ENCODE measurements at places on chromosomes 6 and 20.
A peak's percentile ranks its signal among the peaks of the same experiment; 100 is the strongest.

- peak; percentile 49 for DNase-seq
Observed at GRCh38 chr6:11224252-11224965, 8.1 kb downstream of the NEDD9 start.

- DNase-seq, result no peak
Observed at GRCh38 chr6:108165714-108166663, at the start of gene NR2E1. NR2E1 (plus strand) TSS chr6:108166022; CDS start chr6:108166766, 744 bp downstream.

- DNase-seq, result no peak
Observed at GRCh38 chr20:9200620-9201019, 131.7 kb downstream of the PLCB4 start.

GRCh38 chr6:137282254-137282653 is 63.1 kb upstream of the IFNGR1 start:
- no peak for DNase-seq

DNA sequence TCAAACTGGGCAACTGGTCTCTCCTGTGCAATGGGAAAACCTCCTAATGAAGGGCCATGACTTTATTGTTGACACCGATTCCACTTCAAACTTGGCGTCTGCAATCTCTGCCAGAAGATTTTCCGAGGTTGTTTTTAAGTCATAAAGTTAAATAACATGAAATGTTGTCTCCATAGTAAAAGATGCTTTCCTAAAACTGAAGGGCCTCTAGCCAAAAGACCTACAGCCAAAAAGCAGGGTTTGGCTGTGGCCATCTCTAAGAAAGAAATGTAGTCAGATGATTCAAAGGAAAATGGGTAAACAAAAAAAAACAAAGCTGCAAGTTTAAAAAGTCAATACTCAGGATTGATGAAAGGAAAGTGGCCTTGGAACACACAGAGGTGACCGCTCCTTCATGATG is 14.1 kb downstream of the CD93 start:
- no peak for DNase-seq

- DNase-seq, result peak; percentile 76
Observed at GRCh38 chr6:166415306-166415705, 32.6 kb upstream of the MPC1 start.

DNA sequence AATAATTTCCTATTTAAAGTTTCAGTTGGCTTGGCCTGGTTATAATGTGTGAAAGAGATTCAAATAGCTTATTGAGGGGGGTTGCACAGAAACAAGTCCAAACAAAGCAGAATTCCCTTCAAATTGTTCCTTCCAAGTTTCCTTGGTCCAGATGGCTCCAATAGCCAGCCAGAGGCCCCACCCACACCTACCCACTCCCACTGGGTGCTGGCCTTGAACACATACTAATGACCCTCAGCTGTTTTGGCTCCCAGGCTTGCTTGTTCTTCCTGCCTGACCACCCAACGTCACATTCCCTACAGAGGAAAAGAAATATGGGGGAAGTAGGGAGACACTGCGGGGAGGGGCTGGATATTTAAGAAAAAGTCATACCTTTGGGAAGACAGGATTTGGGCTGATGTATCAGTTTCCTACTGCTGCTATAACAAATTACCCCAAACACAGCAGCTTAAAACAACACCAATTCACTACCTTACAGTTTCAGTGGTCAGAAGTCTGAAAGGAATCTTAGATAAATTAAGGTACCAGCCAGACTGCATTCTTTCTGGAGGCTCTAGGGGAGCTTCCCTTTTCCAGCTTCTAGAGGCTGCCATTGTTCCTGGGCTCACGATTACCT is 95.7 kb downstream of the COL21A1 start:
- no peak for DNase-seq

DNA sequence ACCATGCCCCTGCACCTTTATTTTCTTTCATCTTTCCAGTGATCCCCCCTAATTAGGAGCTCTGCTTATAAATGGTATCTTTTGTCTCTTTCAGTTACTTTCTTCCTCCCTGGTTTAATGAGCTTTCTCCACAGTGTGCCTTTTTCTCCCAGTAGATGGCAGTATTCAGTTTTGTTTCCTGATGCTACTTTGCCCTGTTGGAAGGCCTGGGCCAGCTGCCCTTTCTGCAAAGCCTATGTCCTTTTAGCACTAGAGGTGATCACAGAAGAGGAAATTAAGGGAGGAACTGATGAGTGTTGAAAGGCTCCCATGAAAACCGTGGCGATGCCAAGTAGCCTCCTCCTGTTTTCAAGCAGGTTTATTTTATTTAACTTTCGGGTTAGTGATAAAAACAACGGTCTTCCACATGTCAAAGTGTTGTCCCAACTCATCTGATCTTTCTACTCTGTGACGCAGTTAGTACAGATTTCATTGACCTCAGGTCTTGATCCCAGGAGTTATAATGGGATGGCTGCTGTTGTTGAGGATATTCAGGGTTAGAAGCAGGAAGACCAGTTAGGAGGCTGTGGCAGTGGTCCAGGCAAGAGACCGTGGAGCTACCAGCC is 184.2 kb upstream of the BMP2 start:
- no peak for DNase-seq

DNA sequence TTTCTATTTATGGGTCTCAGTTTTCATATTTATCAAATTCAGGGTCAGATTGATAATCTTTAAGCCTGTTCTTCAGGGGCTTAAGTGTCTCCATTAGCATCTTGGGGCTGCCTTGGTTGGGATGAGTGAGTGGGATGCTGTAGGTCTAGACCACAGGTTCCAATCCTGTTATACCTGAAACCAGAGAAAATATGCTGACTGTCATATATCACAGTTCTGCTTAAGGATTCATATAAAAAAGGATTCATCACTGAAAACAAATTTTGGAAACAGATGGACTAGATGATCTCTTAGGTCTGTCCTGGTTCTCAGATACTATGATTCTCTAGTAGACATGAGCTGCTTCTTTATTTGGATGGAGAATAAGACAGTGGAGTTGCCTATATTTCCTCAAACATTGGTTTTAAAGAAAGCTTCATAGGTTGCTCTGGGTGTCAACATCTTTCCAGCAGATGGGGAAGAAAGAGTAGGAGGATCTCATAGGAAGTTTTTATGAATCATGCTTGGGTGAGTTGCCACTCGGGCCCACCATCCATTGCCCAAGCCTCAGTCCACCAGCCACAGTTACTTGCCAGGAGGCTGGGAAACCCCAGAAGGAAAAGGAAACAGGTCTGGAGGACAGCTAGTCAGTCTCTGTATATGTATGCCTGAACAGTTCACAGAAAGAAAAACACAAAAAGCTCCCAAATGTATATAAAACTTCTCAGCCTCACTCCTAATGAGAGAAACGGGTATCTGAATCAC is 42.9 kb upstream of the MAP7 start:
- DNase-seq, result no peak

GRCh38 chr6:45657226-45657625 is 279.5 kb upstream of the SUPT3H start:
- no peak for DNase-seq

DNA sequence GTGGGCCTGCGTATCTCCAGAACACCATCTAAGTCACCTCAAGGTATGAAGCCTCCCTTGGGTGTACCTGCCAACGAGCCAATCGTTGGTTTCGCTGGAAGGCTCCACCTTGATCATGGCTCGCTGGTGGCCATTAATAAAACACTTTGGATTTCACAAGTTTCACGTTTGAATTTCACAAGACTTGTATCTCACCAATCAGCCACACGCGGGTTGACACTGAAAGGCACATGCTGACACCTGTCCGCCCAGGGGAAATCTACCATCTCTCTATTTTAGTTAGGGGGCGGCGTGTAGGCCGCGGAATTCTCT is 586 bp upstream of the HMGA1 start:
- peak; percentile 60 for DNase-seq

DNA sequence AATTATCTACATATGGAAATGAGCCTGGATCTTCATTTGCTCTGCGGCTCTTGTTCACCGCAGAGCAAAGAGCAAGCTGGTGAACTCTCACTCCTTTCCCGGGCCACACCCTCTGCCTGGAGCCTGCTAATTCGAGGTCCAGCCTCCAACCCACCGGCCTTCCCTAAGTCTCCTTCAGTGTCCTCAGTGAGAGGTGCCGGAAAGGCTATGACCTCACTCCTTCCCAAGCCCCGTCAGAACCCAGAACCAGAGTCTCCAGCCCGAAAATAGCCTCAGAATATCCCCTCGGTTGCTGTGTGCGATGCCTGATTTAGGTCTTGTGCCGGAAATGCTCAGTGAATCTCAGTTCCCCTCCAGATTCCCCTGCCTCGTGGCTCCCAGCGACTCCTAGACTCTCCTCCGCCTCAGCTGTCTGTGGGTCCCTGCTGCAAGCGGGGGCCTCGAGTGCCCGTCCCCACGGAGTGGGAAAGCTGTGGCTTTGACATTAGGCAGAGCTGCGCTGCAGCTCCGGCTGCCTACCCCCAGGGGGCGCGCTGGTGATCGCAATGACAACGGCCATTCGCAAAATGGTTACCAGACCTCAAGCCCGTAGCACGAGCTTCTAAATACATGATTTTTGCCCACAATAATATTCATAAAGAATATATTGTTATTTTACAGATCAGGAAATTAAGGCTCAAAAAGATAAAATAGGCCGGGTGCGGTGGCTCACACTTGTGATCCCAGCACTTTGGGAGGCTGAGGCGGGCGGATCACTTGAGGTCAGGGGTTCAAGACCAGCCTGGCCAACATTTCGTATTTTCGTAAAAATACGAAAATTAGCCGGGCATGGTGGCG is 4.1 kb upstream of the BNIP5 start:
- peak; percentile 81 for DNase-seq

GRCh38 chr20:62306414-62307187 is 3.8 kb downstream of the ADRM1 start:
- DNase-seq, result no peak

DNA sequence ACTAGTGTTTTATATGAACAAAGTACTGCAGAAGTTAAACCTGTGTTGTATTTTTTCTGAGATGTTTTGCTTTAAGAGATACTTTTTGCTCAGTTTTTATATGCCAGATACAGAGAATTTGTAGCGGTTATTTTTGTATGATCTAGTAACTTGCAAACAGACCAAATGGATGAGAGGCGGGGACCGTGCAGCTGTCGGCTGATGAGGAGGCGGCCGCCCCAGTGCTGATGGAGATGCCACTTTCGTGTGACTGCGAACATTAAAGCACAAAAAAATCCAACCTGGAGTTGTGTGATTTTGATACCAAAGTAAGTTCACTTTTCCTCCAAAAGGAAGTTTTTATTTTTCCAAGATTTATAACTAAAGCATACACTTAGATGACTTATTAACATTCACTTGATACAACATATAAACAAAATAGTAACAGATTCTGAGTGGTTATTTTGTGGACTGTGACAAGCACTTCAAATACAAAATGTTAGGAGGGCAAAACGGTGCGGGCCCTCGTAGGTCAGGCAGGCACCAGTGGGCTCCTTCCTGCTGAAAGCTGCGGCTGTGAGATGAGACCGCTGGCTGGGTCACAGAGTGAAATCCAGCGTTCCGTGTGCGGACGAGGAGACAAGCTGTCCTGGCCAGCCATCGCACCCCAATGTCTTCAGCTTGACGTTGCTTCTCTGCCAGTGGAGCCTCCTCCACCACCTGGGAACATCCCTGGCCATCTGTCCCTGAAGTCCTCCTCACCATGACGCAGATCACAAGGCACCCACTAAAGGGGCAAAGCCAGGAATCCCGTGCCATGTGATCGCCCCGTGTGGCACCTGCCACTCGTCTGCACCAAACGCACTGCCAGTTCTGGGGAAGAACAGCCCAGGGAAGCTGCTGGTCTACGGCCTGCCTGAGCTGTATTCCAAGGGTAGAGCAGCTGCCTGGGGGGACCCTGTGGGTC is 4.0 kb upstream of the OGFR start:
- DNase-seq, result no peak

DNA sequence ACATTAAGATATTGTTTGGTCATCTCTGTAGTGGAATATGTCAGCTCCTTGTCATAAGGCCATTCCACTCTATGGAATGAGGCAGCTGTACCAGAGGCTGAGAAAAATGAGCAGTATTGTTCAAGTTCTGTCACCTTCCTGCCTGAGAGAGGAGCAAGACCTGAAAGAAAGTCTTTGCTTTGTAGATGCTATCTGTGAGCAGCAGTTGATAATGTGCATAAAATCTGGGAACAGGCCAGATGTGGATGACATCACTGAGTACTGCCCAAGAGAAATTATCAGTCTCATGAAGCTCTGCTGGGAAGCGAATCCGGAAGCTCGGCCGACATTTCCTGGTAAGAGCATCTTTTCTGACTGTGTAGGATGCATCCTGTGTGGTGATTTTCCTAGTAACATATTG is 16.8 kb downstream of the RIPK1 start:
- DNase-seq, result no peak

- DNase-seq, result no peak
Observed at GRCh38 chr6:54361188-54361587, 52.9 kb downstream of the TINAG start.

GRCh38 chr6:107576852-107577251 is 86.9 kb downstream of the SOBP start:
- no peak for DNase-seq

GRCh38 chr6:157649311-157650260 is 173.5 kb upstream of the SNX9 start:
- no peak for DNase-seq

GRCh38 chr6:35368038-35368887 is 25.9 kb downstream of the PPARD start:
- DNase-seq, result no peak

- DNase-seq, result peak; percentile 52
Observed at GRCh38 chr6:43773050-43773979, 3.3 kb downstream of the VEGFA start.

DNA sequence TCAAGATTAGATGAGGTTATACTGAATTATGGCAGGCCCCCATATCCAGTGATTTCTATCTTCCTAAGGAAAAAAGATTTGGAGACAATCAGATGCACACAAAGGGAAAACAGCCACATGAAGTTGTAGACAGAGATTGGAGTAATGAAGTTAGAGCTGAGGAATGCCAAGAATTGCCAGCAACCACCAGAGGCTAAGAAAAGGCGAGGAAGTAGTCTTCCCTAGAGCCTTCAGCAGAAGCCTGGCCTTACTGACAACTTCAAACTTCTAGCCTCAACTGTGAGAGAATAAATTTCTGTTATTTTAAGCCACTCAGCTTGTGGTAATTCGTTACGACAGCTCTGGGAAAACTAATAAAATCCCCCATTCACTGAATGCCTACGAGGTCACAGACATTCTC is 473.9 kb downstream of the COL12A1 start:
- no peak for DNase-seq

DNA sequence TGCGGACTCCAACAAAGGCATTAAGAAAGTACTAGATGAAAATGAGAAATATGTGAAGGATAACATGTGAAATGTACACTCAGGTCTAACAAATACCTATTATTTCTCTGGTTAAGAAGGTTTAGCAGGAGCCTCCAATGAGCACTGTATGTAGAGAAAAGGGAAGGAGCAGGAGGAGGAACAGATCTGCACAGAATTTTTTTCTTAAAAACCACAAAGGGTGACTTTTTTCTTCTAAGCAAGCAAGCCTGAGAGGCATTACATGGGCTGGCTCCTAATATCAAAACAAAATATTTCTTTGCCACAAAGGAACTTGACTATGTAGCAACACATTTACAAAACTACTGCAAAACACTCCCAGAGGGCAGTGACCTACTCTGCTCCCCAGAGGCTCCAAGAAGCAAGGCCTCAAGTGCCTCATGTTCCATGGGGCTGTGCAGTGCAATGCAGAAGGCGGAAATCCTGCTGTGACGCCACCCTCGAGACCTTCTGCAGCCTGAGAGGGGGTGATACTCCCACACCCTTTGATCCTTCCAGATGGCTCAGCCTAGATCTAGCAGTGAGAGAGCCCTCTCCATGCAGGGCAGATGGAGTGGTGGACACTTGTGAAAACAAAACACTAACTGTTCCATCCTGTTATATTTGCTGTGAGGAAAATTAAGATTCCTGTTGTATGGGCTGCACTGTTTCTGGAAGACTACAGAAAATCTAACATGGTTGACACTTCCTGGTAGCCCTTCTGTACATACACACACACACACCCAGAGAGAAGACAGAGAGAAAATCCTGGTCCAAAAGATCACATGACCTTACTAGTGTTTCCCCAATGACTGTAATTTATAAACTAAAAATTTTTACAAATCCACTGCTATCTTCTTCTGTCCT is 36.0 kb upstream of the SMIM29 start:
- DNase-seq, result peak; percentile 9
